Activated T-cell treated with anti-CD3 and anti-CD28 coated beads, Interleukin-2, amount 50 U/mL, for 4 hours (primary cell): ENCODE measurements at places on chromosomes 1 and 21.

DNA sequence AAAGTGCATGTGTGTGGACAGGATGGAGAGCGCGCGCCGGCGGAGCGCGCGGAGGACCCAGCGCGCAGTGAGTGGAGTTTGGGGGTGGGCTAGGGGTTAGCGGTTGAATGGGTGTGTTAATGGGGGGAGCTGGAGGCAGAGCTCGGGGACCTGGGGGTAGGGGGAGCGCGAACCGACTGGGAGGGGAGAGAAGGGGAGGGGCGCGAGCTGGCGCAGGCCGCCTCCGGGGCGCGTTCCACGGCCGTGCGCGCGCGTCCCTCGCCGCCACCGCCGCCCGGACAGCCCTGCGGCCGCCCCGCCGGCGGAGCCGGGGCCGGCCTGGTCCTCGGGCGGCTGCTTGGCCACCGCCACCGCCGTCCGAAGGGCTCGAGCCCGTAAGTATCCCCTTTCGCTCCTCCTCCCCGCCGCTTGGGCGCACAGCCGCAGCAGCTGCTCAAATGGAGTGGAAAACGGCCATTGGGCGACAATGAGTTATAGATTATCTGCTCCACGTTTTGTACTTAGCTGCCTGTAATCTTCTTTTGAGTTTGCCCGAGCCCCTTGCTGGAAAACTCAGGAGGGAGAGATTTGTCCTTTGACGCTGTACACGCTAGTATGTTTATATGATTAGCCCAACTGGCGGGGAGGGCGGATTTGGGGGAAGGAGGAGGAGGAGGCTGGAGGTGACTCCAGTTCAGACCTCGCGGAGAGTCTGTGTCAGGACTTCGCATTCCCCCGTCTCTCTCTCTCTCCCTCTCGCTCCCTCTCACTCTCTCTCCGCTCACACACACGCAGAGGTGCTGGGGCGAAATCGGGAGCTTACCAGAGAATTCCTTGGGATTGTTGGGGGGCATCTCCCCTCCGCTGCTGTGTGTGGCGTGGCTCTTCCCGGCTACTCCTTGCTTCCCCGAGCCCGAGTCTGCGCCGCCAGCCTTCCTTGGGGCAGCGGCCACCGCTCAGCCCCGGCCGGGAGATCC lies at the start of gene ADGRL2:
TSS of gene ADGRL2 (plus strand) at position 240 of the 956 bp plus-strand sequence. CDS start 36,051 bp downstream, outside the sequence.
- no peak for DNase-seq

DNA sequence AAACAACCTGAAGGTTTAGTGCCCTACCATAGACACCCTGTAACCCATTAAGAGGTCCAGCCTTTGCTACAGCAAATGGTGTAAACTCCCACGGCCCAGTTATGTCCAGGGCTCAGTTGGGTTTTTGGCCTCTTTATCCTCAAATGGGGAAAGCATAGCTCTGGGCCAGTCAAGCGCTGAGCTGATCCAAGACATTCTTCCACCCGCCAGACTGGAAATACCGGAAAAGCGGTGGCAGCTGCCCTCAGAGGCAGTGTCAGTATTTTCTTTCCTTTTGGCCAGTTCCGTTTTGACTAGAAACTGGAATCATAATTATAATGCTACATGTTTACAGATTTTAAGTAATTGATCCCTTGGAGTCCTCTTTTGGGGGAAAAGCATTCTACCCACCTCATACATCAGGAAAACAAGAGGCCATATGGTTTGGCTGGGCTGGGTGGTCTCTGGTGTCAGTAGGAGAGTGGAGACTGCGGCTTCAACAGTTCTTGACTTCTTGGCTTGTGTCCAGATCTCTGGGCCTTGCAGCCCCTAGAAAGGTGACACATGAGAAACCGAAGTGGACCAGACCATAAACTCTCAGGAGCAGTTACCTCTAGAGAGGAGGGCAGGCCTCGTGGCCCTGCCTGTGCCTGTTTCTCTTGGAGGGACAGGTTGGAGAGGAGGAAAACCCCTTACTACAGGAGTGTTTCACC lies 30.2 kb upstream of the CLDN14 start:
- DNase-seq, result no peak

GRCh38 chr1:5369223-5369622 lies 623.0 kb downstream of the NPHP4 start:
- no peak for DNase-seq

DNA sequence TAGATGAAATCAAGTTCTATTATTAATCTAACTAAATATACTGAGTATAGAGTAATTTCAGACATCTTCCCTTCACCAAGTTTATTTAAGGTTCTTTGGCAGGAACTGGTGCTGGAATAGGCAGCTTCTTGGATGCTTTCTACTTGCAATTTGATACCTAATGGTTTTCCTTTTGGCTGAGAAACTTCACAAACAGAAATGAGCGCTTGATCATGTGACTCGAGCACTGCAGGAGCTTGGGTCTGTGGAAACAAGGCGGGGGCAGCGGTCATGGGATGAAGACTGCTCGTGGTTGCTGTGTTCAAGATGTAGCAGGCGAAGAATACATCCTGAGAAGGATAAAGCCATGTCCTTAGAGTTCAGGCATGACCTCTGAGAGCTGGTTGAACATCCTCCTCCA lies 136.8 kb downstream of the PTPRC start:
- DNase-seq, result no peak

DNA sequence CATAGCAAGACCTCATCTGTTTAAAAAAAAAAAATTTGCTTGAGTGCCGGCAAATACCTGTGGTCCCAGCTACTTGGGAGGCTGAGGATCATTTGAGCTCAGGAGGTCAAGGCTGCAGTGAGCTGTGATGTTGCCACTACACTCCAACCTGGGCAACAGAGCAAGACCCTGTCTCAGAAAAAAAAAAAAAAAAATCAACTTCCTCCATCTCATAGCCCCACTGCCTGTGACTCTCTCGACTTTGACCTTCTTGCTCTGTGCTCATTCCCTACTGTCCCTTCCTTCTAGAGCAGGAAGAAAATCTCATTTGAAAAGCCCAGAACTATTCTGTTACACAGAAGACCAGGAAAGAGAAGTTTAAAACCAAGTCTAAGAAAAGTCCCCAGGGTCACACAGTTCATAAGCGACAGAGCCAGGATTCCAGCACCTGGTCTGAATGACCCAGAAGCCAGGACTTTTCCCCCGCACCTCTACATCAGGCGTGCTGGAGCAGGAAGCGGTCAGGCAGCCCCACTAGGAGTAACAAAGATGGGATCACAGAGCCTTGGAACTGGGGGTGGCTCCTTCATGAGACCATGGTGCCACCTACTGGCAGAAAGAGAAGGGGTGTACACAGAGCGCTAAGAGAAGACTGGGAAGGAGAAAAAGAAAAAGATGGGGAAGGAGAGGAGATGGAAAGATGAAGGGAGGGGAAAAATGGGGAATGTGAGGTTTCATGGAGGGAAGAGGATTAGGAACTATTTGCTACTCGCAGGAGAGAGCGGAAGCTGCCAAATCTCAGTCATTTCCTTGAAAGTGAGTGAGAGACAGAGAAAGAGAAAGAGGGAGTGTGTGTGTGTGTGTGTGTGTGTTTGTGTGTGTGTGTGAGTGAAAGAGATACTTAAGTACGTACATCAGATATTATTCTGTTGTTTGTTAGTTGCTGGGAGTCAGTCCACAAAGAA lies 3.1 kb upstream of the P3R3URF start:
- peak; percentile 59 for DNase-seq

DNA sequence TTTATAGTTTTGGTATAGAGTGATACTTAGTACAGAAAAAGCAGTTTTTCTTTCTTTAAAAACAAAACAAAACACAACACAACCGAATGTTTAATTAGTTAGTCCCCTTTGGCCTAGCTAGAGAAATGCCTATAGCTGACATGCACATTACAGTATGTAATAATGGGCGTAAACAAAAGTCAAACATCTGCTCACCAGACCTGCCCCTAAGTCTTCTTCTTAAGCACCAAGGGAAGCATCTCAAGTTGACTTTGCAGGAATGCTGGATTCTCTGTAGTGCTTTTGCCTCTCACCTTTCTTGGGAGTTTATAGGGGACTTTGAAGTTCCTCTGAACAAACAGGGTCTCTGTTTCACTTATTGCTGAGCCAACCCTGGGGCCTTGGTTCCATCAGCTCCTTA lies 143.7 kb downstream of the TM2D1 start:
- DNase-seq, result no peak

DNA sequence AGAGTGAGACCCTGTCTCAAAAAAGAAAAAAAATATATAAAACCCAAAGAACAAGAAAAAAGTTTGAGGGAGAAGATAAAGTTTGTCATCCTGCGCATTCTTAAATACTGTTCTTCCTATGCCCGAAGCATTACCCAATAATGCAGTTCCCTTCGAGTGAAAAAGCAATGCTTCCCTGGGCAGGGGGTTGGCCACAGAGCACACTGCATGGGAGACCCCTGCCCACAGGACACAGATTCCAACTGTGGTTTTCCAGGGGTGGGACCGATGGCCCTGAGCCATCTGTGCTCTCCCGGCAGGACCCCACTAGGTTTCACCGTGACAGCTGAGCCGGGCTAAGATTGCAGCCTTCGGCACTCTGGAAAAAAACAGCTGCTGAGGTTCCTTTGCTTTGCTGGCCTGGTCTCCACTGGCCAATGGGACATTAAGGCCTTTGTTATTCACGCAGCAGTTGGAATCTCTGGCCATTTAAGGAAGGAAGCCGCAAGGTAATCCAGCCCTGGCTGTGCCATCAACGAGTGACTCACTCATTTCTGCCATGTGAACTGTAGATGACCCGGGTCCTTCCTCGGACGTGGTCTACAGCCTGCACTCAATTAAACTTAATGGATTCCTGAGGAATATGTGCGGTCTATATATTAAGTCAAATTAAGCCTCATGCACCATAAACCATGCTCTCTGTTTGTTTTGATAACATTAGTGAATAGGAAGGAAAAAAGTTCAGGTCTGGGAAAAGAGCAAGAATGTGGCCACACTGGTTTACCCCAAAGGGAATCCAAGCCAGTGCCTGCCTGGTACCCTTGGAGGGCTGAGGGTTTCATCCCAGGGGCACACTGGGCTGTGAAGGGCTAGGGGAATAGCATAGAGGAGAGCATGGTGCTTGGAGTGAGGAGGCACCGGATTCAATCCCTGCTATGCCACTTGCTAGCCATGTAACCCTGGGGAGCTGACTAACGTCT lies 163.2 kb downstream of the ZBTB18 start:
- DNase-seq, result no peak

- no peak for DNase-seq
These were observed 12.7 kb upstream of the SDHB start for GRCh38 chr1:17066361-17067068.
